ENCODE measurements at places on chromosomes 11 and 22.
A peak's percentile ranks its signal among the peaks of the same experiment; 100 is the strongest.

DNA sequence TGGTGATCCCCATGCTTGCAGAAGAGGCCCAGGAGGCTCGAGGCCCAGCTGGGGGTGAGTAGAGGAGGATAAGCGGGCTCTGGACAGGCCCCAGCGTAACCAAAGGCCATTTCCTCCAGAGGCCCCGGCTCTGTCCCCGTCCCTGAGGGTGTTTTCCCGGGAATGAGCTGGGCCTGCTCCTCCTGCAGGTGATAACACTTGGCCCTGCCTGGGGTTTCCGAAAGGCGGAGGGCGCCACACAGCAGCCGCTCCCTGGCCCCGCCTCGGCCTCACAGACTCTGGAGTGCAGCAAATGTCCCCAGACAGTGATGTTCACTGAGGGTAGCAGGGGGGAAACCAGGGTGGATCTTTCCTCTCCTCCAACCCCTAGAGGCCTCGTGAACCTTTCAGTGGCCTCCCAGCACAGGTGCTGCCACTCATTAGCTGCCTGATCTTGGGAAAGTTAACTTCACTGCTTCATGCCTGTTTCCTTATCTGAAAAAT, 10.5 kb upstream of the MGAT3 start:
- DNase-seq: no peak

GRCh38 chr11:112221274-112221835, 4.9 kb upstream of the PTS start:
- no peak for DNase-seq

DNA sequence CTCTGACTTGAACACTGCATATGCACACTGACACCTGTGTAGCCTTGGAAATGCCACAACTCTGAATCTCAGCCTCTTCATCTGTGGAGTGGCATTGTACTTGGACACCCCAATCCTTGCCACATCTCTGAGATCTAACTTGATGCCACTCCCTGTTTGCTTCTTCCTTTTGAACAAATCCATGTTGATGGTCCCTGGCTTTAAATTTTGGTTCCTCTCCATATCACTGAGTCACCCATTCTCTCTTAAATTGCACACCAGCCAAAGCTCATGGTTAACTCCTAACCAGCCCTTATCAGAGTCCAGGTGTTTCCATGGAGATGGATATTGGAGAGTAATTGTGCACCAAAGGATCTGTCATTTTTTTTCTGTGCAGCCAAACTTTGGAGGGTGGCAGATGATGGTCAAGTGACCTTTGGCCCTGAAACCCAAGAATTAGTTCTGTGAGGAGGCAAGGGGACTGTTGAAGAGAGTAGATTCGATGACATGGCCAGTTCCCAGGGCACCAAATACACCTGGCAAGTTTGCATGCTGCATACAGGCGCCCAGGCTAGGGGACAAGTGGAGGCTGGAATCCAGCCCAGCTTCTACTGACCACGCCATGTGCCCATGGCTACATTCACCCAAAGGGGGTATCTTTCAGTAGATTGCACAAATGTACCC, 25.1 kb upstream of the PAMR1 start:
- no peak for DNase-seq

GRCh38 chr11:130858215-130858614, 58.1 kb downstream of the SNX19 start:
- no peak for DNase-seq

DNA sequence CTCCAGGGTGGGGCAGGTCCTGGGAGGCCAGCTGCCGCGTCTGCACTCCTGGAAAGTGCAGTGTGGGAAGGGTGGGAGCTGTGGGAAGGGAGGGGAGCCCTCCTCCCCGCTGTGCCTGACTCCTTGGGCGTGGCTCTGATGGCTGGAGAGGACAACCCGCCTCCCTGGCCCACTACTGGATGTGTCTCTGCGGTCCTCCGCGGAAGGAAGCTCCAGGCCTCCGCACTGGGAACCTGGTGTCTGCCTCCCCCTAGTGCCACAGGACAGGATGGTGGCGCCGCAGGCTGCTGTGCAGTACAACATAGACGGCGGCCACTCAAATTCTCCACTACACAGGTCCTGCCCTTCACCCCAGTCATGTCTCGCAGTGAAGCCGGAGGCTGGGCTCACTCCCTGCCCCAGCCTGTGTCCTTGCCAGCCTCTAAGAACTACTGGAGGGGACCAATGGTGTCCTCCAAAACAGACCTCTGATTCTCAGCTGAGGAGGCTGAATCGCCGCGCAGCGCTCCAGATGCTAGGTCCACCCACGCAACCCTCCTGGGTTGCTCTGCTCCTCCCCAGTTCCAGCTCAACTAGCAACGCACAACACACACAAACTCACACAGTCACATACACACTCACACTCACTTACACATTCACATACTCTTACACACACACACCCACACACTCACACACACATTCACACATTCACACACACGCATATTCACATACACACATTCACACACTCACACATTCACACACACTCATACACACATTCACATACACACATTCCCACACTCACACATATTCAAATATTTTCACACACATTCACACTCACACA, 12.4 kb upstream of the DSCAML1 start:
- DNase-seq: peak; percentile 45

DNA sequence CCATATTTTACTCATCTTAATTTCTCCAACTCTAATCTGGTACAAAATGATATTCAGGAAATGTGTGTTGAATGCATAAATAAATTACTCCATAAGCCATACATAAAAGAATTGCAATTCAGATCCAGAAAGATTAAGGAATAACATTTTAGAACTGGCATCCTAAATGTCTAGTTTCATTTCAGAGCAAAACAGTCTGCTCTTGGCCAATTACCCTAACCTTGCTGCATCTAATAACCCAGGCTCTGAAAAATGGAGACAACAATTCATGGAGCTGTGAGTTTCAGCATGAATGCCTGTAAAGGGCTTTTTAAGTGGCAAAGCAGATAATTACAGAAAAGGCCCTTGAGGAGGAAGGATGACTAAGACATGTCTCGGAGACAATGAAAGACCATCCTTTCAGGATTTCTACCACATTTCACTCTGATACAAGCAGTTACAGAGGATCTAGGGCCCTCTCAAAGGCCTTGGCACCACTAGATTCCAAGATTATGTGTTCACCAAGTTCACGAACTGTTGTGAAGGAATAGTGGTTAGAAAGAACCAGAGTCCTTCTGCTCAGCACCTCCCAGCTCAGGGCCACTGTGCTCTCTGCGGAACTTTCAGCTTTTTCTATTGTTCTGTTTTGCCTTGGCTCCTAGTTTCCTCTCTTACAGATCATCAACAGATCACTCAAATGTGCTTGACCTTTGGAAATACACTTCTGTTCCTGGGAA, 157.6 kb upstream of the BLID start:
- no peak for DNase-seq

- DNase-seq: no peak
Measured at GRCh38 chr22:25147642-25147928, 52.1 kb upstream of the CRYBB3 start.

DNA sequence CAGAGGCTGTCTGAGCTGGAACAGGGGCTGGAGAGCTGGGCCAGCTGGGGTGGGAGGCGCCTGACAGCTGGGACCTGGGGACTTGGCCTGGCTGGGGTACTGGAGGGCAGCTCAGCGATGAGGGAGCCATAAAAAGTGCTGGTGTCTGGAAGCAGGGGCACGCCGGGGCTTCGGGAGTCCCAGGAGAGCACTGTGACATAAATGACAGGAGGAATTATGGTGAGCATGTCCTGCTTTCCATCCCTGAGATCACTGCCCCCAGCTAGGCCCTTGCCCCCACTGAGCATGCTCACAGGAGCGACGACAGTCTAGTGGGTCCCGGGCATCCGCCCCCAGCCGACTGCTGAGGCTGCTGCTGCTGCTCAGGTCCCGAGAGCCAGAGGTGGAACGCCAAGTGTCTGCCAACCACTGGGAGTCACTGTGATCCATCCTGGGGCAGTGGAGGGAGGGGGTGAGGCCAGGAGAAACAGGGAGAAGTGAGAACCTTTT, 6.2 kb downstream of the ROBO4 start:
- no peak for DNase-seq

GRCh38 chr11:117657794-117658193, 139.2 kb downstream of the DSCAML1 start:
- DNase-seq: no peak

DNA sequence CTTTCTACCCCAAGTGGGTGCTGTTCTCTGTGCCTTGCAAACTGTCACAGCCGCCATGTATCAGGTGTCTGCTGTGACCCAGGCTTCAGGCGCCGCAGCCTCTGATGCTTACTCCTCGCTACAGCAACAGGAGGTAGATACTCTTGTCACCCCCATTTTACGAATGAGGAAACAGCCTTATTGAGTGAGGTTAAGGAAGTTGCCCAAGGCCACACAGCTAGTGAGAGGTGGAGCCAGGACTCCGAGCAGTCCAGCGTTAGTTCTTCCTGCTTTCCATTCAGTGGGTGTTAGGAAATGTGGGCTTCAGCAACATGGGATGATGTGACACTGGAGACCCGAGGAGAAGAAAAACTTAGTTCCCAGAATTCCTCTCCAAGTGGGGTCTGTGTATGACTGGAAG, 14.3 kb downstream of the RNF215 start:
- DNase-seq: no peak

DNA sequence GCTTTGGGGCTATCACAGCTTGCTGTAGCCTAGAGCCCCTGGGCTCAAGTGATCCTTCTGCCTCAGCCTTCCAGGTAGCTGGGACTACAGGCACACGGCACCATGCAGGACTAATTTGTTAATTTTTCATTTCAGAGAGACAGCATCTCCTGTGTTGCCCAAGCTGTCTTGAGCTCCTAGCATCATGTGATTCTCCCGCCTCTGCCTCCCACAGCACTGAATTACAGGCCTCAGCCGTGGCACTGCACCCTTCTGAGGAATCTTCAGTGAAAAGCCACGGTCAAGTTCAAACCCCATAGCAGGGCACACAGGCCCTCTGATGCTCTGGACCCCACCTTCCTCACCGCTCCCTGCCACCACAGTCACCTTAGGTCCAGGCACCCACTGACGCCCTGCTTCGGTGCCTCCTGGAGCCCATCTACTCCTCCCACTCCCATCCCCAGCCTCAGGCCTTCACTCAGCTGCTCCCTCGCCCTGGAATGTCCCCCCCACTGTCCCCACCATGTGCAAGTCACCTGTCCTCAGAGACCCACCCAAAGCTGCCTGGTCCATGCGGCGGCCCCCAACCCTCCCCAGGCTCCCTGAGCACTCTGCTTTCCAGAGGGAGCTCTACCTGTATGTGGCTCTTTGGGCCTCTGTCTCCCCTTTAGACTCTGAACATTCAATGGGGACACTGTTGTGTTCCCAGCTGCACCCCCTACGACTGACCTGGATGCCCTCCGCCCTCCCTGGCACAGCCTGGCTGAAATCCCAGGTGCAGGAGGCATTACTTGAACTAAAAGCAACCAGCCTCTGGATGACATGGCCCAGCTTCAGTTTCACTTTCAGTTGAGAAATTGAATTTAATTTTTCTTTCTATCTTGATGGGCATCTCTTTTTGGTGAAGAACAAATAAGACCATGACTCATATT, 1.6 kb downstream of the APOL2 start:
- no peak for DNase-seq

DNA sequence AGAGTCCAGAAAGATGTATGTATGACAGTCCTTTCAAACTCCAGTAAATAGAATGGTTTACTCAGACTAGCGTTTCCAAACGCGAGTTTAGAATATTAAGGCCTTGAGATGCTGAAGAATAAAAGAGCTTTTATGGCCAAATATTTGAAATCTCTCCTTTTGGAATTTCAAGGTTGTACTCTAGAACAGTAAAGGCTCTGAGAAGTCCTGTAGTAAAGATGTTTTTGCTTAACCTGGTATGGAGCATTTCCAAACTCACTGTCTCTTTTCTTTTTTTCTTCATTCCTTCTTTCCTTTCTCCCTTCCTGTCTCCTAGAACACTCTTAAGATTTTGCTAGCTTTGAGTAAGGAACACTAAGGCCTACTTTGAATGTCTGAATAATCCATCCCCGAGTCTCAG, 91.4 kb upstream of the RAG2 start:
- no peak for DNase-seq

GRCh38 chr22:28893810-28894209, 10.4 kb downstream of the ZNRF3 start:
- DNase-seq: no peak

DNA sequence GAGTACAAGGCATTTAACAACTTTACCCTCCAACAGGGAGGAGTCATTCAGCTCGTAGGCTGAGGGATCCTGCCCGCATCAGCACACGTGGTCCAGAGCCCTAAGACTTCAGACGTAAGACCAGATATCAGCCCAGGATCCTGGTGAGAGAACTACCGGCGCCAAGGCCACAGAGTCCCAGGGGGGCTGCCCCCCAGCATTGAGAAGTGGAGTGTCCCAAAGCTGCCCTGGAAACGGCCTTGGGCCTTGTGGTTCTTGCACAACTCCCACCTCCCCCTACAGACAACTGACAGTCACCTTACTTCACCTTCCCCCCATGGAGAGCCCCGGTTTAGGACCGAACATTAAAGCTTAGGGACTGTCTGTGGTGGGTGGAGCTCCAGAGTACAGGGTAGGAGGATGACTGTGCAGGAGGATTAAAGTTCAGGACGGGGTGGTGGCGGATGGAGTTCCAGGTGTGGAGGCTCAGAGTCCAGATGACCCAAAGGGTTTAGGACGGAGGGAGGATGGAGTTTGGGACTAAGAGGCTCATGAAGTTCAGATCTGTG, 1.0 kb downstream of the C11orf91 start:
- no peak for DNase-seq

DNA sequence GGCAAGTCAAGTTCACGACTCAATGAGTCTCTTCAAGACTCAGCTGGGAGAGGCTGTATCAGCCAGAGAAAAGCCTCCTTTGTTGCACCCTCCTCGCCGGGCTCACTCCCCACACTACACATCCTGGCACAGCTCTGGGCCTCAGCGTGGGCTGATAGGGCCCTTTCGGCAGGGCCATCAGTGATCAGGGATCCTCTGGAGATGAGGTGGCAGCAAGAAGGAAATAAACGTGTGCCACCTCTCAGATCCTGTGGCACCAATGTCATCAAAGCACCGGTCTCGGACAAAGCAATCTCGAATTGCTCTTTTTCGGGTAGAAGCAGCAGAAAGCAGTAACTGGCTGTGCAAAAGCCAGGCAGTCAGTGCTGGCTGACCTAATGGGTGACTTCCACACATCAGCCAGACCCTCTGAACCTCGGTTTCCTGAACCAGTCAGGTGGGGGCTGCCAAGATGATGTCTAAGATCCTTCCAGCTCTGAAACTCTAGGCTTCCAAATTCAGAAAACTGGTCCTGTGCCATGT, 2.1 kb downstream of the EHD1 start:
- DNase-seq: no peak

GRCh38 chr22:33357981-33358399, 299.8 kb upstream of the SYN3 start:
- no peak for DNase-seq

DNA sequence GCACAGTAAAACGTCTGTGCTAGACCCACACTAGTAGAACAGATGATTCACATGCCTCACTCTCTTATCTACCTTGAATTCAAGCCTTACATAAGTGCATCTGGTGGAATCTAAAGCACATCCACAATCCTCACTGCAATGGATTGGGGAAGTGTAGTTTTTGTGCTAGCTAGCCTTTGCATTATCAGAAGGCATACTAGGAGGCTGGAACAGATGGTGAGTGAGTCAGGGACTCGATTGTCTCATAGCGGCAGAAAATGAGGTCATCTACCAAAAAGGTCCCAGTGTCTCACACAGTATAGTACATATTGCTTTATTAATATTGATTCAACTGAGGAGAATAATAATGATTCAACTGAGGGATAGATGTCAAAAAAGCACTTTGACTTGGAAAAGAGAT, 9.3 kb downstream of the MSANTD4 start:
- DNase-seq: no peak

GRCh38 chr22:46797355-46797754, 34.9 kb downstream of the TBC1D22A start:
- no peak for DNase-seq

Data from T-helper 1 cell (primary cell).